ENCODE measurements at places on chromosomes 1 and 21.

DNA sequence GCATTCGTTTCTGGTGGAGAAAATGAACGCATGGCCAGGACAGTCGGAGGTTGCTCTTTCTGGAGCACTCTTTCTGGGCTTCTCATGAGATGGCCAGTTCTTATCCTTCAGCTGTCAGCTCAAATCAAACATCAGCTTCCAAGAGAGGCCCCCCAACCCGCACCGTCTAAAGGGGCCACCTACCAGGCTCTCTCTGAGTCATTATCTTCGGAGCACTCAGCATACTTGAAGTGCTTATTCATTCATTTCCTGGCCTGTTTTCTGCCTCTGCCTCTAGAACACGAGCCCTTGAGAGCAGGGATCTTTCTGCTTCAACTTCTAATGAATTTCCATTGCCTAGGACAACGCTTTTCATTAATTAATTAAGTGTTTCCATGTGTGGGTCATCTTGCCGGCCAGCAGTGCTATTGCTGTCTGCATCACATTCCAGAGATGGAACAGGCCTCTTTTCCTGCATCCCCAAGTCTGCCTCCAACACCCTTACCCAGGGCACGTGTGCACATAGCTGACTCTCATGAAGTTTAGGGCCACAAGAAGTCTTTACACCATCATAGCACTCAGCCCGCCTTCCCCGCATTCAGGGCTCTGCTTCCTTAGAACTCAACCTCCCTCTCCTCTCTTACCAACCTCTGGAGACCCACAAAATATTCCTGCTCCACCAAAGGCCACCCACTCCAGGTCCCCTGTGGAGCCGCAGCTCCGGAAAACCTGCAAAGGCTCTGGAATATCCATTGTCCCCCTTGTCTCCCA lies 52.1 kb upstream of the LAPTM5 start:
- DNase-seq: no peak

GRCh38 chr1:172638885-172639831 lies 19.7 kb upstream of the FASLG start:
- DNase-seq: no peak

GRCh38 chr1:177054542-177054941 lies 110.0 kb downstream of the ASTN1 start:
- no peak for DNase-seq

GRCh38 chr1:208227366-208227765 lies 16.8 kb downstream of the PLXNA2 start:
- no peak for DNase-seq

GRCh38 chr1:245465666-245466065 lies 310.9 kb downstream of the KIF26B start:
- DNase-seq: no peak

- DNase-seq: peak; percentile 38
Measured at GRCh38 chr1:21622466-21623315, 46.5 kb downstream of the RAP1GAP start.

DNA sequence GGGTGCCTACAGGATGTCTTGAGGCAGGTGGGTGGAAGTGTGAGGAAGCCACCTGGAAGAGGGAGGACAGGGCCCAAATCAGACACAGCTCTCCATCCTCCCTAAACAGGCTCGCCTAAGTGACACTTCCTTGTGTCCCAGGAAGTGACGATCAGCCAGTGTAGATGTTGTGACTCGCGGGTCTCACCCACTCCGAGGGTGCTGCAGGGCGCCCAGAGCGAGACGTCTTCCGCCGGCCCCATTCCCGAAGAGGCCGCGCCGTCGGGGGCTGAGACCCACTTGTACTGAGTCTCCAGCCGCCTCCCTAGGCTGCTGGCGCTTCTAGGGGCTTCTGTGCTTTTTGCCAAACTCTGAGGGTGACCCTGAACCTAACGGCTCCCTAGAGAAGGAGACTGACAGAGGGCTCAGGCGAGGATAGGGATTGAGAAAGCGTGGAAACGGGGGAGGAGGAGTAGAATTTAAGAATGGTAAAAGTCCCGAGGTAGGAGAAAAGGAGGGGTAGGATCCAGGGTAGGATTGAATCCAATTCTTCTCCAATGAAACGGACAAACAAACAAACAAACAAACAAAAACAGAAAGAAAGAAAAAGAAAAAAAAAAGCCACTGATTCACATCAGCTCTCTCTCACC lies 543 bp upstream of the MARK1 start:
- no peak for DNase-seq

DNA sequence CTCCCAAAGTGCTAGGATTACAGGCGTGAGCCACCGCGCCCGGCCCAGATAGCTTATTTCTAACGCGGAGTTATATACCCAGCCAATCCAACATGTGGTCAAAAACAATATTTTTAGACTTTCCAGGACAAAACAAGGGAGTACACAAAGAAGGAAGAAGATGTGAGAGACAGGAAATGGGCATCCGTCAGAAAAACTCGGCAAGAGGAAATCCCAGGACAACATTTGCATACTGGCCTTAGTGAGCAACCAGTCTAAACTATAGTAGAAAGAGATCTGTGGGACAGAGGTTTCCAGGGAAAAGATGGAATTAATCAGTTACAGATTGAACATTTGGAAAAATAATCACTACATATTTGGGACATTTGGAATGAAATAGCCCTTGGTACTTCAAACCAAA lies 11.4 kb downstream of the ARMH1 start:
- no peak for DNase-seq

DNA sequence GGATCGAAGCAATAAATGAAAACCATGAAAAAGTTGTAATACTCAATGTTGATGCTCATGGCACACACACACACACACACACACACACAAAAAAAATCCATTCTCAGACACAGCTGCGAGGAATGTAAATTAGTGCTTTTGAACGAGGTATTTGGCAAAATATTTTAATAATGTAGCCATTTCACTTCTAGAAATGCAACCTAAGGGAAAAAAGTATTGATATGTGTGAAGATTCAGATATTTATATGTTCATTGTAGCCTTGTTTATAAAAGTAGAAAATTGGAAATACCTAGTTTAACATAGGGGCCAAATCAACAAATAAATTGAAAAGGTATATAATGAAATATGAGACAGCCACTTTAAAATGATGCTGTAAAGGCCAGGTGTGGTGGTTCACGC lies 3.8 kb downstream of the PLEKHA6 start:
- no peak for DNase-seq

GRCh38 chr1:11691928-11692711 lies 610 bp downstream of the DRAXIN start:
- no peak for DNase-seq

DNA sequence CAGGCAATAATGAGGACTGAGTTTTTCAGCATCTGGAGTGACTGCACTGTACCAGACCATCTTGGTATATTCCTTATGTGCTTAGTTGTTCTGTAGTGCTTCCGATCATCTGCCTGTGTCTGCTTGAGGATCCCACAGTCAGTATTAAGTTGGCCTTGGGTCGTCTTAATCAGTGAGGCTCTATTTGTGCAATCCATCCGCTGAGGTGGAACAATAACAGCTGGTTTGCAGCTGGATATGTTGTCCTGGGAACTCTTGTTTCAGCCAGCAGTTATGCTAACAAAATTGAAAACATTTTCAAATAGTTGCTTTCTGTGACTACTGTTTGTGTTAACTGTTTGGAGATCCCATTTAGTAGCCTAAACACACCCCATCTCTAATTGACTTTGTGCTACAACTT lies 73.7 kb downstream of the LAMC1 start:
- DNase-seq: no peak

GRCh38 chr1:229066591-229066990 lies 204.3 kb upstream of the RAB4A start:
- no peak for DNase-seq

GRCh38 chr1:39204441-39205081 lies at the start of gene MACF1:
Gene MACF1 (plus strand): TSS chr1:39204695. CDS start chr1:39205023, 328 bp downstream.
- no peak for DNase-seq

- DNase-seq: no peak
Measured at GRCh38 chr1:9025449-9025848, 774 bp downstream of the SLC2A7 start.

DNA sequence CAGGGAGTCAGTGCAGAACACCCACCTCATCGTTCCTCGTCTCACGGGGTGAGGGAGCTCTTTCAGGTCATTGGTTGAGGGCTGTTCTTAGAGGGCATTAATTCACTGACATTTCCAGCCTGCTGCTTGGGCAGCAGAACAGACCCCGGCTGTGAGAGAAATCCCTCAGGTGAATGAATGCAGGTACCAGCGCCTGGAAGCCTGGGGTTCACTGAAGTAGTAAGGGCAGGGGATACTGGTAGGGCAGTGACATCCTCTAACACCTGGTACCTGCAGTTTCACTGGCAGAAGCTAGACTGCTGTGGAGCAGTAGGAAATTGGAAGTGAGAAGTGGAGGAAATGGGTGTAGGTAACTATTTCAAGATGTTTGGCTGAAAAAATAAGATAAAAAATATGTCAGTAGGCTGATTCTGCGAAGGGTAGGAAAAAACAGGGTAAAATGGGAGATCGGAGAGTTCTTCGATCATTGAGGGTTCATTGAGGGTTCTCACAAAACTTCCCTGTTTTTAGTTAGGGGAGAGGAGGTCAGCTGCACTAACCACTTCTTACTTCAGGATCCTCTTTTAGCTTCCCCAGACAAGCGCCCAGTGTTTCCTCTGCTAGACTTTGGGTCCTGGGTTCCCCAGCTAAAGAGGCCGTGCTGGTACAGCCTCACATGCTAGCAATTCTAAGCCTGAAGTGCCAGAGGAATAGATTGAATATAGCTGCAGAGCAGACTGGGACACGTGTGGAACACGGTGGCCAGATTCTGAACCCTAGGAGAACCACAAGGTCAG lies 55.2 kb downstream of the RNF220 start:
- no peak for DNase-seq

- DNase-seq: no peak
Measured at GRCh38 chr1:179031855-179032513, 6.3 kb downstream of the FAM20B start.

GRCh38 chr21:46385846-46386733 lies 62.1 kb downstream of the PCNT start:
- no peak for DNase-seq

- no peak for DNase-seq
Measured at GRCh38 chr1:7427605-7428300, 343.3 kb upstream of the VAMP3 start.

DNA sequence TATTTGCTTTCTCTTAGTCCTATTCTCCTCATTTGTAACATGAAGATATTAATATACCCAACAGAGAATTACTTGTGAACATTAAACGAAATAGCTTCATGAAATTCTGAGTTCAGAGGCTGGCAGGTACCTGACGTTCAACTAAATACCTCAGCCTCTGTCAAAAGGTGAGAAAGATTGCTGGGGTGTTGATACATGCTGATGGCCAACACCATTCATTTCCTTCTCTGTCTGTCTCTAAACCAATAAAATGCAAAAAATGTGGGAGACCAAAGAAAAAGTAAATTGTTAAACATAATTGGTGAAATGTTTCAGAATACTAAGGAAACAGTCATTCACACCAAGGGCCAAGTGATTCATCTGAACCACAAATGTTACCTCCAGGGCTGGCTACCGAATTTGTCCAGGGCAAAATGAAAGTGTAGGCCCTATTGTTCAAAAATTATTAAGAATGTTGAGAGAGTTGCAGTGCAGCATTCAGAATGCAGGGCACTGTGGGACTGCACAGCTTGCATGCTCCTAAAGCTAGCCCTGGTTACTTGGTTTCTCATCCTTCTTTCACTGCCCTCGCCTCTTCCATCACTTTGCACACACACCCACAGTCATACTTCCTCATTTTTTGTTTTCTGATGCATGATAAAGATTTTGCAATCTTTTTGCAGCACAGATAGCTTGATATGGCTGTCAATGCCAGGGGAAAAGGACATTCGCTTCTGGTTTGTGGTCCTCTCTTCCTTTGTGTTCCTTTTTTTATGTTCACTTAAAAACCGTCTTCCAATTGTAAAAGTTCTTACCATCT lies 414.3 kb upstream of the NR5A2 start:
- no peak for DNase-seq

GRCh38 chr1:76218888-76219287 lies 144.3 kb downstream of the ST6GALNAC3 start:
- DNase-seq: no peak

- DNase-seq: no peak
Measured at GRCh38 chr1:27521861-27522431, 32.0 kb upstream of the WASF2 start.

DNA sequence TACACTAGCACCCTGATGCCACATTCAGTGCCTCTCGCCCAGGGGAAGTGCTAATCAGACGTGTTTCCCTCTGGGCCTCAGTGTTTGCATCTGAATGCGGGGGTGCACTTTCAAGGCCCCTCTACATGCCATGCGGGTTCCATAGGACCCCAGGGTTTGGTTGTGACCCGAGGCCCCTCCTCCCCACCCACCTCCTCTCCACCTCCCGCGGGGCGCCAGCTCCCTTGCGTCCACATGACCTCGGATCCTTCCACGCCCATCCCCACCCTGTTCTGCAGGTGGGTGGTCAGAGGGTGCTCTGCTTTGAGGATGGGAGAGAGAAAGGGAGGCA lies 5.1 kb upstream of the RUNX3 start:
- no peak for DNase-seq

- no peak for DNase-seq
Measured at GRCh38 chr1:100883963-100884362, 10.7 kb downstream of the EXTL2 start.

DNA sequence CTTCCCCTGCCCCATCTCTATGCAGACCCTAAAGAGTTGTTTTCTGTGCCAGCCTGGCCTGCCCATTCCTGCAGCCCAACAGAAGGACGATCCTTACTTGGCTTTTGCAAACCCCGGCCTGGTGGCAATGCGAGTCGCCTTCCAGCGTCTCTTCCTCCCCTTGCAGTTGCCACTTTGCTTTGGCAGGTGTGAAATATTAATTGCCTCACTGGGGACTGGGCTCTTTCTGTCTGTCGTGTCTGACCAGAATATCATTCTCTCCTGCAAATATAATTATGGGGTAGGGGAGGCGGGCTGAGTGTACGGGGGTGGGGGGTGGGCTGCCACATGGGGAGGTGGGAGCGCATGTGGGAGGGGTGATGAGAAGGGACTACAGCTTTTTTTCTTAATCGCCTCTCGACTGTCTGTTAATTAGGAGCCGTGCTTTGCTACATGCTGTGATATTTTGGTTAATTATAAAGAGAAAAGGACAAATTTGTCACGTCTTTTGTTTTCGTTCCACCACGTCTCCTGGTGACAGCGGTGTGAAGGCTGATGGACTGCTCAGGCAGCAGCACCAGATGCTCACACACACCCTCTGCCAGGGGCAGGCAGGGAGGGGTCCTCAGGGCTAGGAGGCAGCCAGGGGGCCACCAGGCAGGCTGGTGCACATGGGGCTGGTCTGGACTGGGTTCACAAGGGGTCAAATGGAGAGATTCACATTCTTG lies 80.1 kb upstream of the CD34 start:
- no peak for DNase-seq

- DNase-seq: no peak
Measured at GRCh38 chr1:111955755-111956154, 33.7 kb downstream of the KCND3 start.

GRCh38 chr21:15617964-15618363 lies 111.8 kb upstream of the USP25 start:
- no peak for DNase-seq

GRCh38 chr1:43622901-43623780 lies 26.8 kb upstream of the KDM4A start:
- DNase-seq: no peak

GRCh38 chr1:167795810-167796740 lies 74.3 kb downstream of the MPZL1 start:
- no peak for DNase-seq

GRCh38 chr1:39422614-39423013 lies 68.8 kb upstream of the BMP8A start:
- no peak for DNase-seq
